ENCODE measurements at places on chromosomes 13 and 19.

DNA sequence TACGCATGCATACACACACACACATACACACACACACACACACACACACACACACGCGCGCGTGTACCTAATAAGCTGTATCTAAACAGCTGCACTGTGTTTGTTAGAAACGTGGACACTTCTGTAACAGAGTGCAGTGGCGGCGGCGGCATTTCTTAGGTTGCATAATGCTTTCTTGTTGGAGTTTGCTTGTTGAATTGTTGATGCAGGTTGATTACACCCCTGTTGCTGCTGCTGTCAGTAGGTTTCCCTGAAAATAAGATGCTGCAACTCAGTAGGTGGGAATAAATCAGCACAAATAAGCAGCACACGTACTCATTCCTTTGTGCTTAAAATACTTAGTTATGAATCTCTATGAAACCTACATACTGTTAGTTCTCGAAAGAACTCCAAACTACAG lies 479.2 kb downstream of the LIG4 start:
- no peak for DNase-seq

DNA sequence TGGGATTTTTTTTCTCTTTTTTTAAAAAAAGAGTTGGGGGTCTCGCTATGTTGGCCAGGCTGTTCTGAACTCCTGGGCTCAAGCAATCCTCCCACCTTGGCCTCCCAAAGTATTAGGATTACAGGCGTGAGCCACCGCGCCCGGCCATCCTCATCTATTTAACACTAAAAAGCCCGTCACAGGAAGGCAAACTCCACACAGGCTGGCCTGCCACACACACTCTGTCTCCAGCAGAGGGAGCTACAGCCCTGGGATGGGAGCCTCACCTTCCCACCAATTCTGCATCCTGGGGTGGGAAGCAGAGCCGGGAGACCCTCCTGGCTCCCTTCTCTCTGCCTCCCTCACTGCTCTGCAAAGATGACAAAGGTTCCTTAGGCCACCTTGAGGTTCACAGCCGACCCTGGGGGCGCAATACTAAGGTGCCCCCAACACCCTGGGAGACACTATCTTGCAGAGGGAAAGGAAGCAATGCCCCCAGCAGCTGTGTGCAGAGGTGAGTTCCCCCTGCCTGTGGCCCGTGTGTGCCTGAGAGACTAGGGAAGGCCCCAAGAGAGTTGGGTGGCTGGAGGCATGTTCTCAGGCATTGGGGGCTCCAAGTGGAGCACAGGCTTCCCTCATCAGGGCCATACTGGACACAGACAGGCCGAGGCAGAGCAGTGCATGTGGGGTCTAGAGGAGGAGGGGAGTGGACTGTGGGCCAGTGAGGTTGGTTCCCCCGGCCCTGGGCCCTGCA lies 27.4 kb upstream of the TIMM44 start:
- no peak for DNase-seq

DNA sequence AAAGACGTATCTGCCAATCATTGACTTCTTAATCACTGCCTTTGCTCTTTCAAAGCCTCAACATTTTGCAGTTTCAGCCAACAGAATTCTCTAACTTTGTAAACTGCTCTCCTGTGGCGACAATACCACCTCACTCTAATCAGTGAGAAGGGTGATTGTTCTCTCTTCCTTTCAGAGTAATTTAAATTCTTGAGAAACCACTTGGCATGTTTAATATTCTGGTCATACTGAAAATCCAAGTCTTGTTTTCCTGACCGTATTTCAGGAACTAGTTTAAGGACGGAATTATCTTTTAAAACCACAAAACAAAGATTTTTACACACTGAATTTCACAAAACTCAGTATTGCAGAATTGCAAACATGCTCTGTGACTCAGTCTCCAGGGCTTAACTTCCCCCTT lies 5.2 kb upstream of the CDC16 start:
- DNase-seq: no peak

GRCh38 chr19:6459262-6460098 lies at the start of gene SLC25A23:
SLC25A23 (minus strand) TSS chr19:6459792; CDS start chr19:6459628, 164 bp downstream.
- peak; percentile 54 for DNase-seq

- DNase-seq: no peak
Observed at GRCh38 chr13:73778242-73778864, 355.9 kb downstream of the KLF12 start.

DNA sequence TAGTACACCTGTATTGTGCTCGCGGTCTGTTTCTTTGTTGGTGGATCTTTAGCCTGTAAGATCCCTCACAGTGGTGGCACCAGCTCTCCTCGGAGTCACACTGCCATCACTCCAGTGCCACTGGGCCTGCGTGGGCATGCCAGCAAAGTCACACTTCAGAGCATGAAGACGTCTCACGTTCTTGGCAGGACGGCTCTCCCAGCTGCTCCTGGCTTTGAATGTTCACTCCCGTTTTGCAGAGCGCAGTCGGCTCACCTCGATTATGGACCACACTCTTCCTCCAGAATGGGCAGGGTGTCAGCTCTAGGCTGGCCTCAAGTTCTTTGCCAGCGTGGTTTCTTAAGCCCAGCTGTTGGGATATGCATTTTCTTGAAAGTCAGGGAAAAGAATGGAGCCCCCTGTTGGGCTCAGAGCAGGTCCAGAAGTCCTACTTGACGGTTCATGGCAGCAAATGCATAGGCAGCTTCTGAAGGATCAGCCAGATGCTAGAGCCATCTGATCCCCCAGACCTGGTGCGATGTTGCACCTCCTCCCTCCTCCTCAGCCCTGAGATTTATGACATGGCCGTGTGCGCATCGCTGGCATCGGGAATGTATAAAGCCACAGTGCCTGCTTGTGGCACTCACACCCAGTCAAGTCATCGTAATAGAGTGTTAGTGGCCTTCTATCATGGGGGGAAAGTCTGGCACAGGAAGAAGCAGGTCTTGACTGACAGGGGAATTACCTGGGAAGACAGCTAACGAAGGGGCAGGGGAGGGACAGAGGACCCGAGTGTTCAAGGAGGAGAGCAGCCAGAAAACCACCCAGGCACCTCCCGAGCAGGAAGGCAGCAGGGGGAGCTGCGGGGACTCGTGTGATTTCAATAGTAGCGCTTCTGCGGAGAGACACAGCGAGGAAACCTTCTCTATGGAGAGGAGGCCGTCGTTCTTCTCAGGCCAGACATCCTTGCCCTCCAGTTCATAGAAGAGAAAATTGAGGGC lies 40.2 kb upstream of the NPAS1 start:
- no peak for DNase-seq

GRCh38 chr13:51689663-51689996 lies 105.4 kb downstream of the WDFY2 start:
- no peak for DNase-seq

- DNase-seq: no peak
Observed at GRCh38 chr13:74171641-74172040, 37.4 kb upstream of the KLF12 start.

GRCh38 chr19:32404213-32404932 lies 1.2 kb upstream of the DPY19L3 start:
- DNase-seq: no peak

GRCh38 chr13:50627111-50627510 lies 216.4 kb downstream of the DLEU7 start:
- no peak for DNase-seq

GRCh38 chr19:41930322-41930722 lies 2.1 kb upstream of the ERFL start:
- no peak for DNase-seq

GRCh38 chr13:39915418-39915817 lies 260.0 kb downstream of the COG6 start:
- no peak for DNase-seq

- no peak for DNase-seq
Observed at GRCh38 chr13:22748866-22749577, 431.8 kb upstream of the SGCG start.
